ENCODE measurements at places on chromosomes 2 and 18. TPM values are rescaled to one million over a fixed set of nuclear protein-coding genes. Genes with fewer than 3 reads are reported as not detected.

Gene MEP1B
- polyA plus RNA-seq, result 0.18 TPM

Gene FTCDNL1
- 1.2 TPM for polyA plus RNA-seq

Gene DARS1
- polyA plus RNA-seq, result 156 TPM

Gene CTAGE1
- polyA plus RNA-seq, result 0.05 TPM

Gene CAPG
- polyA plus RNA-seq, result 81.7 TPM

Gene CD8A
- 0.25 TPM for polyA plus RNA-seq

Gene SLC20A1
- polyA plus RNA-seq, result 64.8 TPM

Gene AP1S3
- polyA plus RNA-seq, result 13.2 TPM
